ENCODE measurements at places on chromosomes 7 and 10.

- no peak for DNase-seq
Measured at GRCh38 chr7:70104243-70104642, 506.0 kb downstream of the AUTS2 start.

GRCh38 chr10:125991392-125991791 lies 95.0 kb downstream of the FANK1 start:
- DNase-seq: no peak

GRCh38 chr7:129730159-129730558 lies 118.6 kb downstream of the NRF1 start:
- no peak for DNase-seq

DNA sequence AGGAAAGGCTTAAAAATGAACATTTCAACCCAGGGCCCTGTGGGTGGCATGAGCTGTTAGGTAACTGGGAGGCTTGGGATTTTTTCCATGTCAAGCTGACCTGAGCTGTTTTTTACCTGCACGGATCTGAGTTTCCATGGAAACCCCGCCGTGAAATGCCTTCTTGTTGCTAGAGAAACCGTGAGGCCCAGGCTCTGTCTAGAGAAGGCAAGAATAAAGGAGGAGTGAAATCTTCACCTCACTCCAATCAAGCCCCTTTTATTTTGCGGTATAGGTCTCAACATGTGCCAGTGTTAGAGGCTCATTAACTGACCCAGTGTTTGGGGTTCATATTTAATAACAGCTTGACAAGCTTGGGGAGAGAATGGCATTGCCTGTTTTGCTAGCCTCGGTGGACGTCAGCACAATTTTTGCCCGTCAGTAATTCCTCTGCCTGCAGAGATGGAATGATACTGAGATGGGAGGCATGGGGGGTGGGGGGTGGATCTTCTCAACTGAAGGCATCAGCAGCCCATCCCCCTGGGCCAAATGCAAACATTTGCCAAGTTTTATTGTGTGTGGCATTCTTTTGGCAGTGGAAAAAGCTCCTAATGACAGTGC lies 48.9 kb upstream of the PDCD4 start:
- no peak for DNase-seq

DNA sequence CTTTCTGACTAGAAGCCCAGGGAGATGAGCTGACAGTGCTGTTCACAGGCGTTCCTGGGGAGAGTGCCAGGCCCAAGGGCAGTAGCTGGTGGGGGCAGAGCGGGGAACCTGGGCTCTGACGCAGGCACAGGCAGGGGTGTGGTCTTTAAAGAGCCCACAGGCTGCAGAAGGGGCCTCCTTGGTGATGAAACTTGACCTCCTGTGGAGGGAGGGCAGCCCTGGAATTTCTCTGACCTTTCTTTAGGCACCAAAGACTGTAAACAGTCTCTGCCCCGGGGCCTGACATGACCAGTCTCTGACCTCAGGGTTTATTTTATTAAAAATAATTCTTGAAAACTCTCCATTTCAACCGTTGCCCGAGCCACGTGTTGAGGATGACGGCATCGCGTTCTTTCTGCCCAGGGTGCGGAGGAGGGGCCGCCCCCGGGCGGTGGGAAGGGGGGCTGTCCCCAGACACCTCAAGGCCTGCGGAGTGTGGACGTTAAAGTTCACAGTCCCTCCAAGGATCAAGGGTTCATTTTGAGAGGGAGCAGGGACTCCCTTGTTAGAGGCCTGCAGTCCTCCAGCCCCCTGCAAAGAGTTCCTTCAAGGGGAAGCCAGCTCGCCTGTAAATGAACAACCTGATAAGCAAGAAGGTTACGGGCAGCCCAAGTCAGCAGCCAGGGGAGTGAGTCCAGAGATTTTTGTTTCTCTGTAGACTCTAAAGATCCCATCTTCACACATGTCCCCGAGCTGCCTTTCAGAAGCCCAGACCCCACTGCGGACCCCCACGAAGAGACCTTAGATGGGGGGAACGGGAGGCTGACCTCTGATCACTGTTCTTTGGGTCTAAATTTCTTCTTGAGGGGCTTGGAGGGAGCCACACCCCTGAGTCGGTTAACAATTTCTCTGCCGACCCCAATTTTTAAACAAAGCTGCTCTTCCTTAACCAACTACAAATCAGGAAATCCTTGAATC lies 128.9 kb downstream of the VIPR2 start:
- DNase-seq: peak; percentile 92

DNA sequence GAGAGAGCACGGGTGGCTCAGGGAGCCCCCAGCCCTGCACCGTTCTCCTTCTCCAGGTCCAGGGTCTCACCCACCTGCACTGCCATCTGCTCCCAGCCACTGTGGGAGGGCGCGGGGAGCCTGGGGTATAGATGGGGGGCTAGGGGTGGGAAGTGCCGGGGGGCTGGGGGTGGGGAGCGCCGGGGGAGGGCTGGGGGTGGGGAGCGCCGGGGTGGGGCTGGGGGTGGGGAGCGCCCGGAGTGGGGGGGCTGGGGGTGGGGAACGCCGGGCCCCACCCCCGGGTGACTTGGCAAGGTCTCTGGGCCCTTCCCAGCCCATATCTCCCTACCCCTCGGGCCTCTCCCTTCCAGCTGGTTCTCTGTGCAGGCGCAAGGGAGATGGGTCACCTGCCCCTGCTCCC lies at the start of gene GRIFIN:
Gene GRIFIN (minus strand): TSS at position 101 of the 400 bp plus-strand sequence. CDS start 15 bp downstream, at position 86.
- no peak for DNase-seq

DNA sequence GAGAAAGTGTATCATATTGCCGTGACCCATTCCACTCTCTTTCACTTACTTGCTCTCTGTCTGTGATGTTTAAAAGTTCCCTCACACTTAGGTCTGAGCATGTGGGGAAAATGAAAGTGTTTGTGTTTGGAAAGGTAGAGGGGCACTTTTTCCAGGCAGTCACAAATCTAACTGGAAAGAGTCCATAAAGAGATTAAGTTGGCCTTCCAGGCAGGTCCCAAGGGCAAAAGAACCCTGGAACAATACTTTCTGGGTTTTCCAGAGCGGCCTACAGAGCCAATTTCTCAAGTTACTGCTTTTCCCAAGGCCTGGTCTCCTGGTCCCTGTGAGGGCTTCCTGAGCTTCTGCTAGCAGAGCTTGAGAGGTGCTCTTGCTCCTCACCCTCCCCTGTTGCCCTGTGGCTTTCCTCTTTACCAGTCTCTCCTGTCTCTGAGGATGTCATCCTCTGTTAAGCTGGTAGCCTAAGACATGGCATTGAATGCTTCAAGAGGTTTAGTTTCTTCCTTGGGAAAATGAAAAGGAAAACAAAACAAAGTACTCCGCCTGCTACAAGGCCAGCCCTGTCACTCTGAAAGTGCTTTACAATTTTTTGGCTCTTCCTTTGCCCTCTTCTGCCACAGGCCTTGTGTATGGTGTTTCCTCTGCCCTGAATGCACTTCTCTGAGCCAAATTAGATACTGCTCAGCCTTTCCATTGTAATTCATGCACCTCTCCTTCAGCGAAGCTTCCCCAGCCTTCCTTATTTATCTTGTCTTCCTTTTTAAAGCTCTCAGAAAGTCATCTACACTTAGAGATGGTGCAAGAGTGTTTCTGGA lies 20.1 kb downstream of the TES start:
- no peak for DNase-seq

DNA sequence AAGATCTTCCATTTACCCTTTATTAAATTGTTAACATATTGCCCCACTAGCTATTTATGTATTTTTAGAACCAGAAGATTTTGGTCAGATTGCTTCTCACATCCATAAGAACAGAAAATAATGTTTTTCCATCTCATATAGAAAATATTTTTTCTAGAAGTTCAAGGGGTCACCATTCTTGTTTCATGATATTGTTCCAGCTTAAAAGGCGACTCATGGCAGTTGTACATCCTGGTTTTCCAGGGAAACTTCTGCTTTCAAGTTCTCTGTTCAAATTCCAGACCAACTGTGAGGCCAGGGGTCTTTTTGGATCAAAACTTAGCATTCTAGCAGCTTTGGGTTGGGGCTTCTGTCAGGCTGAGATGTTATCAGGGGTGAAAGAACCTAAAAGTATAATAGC lies 84.4 kb downstream of the LRRC4 start:
- no peak for DNase-seq

DNA sequence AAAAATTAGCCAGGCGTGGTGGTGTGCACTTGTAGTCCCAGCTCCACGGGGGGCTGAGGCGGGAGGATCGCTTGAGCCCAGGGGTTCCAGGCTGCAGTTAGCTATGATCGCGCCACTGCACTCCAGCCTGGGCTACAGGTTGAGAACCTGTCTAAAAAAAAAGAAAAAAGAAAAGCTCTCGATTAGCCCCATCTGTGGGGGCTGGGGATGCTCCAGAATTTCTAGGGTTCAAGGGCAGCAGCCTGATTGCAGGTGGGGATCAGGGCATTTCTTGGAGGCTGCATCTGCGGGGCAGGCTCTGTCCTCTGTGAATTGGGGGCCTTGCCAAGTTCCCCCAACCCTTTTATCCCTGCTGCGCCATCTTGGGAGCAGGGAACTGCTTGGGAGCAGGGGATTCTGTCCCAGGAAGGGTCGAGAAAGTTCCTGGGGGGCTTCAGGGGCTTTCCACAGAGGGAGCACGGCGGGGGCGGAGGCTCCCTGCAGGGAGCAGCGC lies 651 bp upstream of the ARPC1A start:
- DNase-seq: no peak

- DNase-seq: no peak
Measured at GRCh38 chr10:15144788-15145187, 23.7 kb downstream of the NMT2 start.

DNA sequence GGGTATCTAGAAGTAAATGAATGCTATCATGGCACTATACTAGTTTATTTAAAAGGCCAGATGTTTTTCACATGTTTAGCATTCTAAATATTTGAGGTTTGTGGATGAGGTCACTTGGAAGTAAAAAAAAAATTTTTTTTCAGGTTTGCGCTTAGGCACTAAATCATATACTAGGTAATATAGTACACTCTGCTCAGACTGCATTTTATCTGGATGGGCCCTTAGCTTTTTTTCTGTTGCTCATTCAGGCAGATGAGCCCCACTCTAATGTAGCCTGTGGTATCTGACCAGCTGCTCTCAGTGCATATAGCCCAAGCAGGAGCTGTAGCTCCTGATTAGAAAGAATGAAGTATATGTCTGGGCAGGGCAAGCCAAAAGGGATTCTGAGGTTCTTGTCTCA lies 210.1 kb downstream of the AUTS2 start:
- peak; percentile 31 for DNase-seq

DNA sequence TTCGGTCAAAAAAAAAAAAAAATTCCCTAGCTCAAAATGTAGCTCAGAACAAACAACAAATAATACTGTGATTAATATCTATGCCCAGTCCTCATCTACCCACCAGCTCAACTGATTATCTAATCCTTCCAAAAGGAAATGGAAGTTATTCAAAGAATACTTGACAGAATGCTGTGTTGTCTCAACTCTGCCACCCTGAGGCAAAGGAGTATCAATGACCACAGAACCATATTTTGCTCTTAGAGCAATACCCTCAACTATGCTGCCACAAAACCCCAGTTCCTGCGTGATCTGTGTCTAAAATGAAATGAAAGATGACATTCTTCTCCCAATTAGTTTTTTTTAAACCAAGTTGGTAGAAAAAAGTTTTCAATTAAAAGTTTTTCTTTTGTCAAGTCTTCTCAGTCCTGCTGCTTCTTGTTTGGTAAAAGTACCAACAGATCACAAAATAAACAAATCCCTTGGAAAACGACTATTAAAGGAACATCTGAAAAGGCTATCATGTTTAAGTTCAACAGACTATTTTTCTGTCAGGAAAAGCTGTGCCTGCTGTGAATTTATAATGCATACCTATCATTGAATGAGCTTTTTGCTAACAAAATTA lies 21.6 kb downstream of the RBM28 start:
- peak; percentile 53 for DNase-seq

- DNase-seq: no peak
Measured at GRCh38 chr10:97858001-97858439, 8.4 kb downstream of the GOLGA7B start.

- no peak for DNase-seq
Measured at GRCh38 chr7:159253657-159254056, 109.0 kb upstream of the VIPR2 start.

DNA sequence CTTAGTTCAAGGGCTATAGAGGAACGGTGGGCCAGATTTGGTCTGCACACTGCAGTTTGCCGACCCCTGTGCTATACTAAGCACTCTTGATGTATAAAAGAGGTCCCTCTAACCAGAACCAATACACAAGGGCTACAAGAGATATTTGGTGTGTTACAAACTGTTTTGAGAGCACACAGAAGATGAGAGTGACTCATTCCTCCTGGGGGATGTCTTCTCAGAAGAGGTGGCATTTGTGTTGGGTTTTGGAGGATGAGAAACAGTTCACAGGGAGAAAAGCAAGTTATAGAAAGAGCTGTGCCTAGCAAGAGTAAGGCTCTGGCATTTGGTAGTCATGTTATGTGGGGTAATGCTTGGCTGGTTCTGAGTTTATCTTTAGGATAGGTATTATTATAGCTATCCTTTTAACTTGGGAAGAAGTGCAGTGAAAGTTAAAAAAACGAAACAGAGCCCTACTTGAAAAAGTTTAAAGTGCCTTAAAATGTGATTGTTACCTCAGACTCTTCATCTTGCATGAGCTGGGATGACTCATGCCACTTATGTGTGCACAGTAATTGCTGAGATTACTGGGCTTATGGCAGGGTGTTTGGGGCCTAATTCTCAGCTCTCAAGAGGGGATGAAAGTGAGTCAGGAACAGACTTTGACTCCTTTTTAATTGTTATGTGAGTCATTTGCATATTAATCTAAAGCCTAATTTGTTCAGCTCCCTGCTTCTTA lies 160.4 kb downstream of the KIF20B start:
- peak; percentile 76 for DNase-seq

DNA sequence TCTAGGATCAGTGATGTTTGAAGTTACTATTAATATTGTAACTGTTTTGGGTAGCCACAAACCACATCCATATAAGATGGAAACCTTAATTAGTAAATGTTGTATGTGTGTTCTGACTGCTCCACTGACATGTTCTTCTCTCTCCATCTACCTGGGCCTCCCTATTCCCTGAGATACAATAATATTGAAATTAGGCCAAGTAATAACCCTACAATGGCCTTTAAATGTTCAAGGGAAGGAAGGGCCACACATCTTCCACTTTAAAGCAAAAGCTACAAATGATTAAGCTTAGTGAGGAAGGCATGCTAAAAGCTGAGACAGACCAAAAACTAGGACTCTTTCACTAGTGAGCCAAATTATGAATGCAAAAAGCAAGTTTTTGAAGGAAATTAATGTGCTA lies 176.4 kb upstream of the ANK3 start:
- DNase-seq: no peak

DNA sequence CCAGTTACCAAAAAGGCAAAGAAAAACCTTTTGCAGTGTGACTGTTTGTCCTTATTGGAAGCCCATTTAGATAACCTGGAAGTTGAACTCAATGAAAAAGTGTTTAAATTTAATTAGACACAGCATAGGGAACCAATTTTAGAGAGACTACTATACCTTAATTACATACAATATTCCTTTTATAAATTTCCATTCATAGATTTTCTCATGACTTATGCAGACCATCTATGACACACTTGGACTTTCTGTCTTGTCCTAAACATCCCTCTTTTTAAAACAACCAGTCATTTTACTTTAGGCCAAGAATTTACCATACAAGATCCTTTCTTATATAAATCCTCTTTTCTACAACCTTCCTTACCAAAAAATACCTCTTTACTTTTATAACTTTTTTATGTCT lies 61.6 kb downstream of the MTURN start:
- DNase-seq: no peak
